ENCODE measurements at places on chromosomes 1 and 21.
A peak's percentile ranks its signal among the peaks of the same experiment; 100 is the strongest.

DNA sequence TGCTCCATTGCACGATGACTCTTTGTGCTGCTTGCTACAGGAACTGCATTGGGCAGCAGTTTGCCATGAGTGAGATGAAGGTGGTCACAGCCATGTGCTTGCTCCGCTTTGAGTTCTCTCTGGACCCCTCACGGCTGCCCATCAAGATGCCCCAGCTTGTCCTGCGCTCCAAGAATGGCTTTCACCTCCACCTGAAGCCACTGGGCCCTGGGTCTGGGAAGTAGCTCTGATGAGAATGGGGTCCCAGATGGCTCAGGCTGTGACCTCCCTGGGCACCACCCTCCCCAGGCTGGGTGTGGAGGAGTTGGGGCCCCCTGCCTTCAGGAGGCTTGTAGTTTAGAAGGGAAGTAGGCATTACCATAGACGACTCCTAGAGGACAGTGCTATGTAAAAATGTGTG is 19.7 kb downstream of the CYP4B1 start:
- no peak for DNase-seq

- peak; percentile 16 for DNase-seq
Measured at GRCh38 chr21:45104560-45104959, 30.2 kb downstream of the ADARB1 start.

- peak; percentile 37 for DNase-seq
Measured at GRCh38 chr1:89261926-89262515, 10.6 kb downstream of the GBP5 start.

DNA sequence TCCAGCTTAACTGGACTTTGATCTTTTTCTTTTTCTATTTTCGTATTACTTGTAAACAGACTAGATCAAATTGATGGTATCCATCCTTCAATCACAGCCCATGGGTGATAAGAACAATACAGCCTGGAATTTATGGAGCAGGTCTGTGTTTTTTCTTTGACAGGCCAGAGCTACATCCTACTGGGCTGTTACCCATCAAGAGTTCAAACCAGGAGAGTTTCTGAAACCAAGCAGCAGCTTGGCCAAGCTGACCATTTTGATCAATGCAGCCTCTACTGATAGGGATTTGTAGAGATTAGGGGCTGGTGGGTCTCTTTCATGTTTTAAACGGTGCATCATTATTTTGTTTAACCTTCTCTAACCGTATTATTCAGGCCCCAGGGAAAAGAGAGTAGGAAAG is 24.3 kb upstream of the CCDC190 start:
- DNase-seq: no peak

DNA sequence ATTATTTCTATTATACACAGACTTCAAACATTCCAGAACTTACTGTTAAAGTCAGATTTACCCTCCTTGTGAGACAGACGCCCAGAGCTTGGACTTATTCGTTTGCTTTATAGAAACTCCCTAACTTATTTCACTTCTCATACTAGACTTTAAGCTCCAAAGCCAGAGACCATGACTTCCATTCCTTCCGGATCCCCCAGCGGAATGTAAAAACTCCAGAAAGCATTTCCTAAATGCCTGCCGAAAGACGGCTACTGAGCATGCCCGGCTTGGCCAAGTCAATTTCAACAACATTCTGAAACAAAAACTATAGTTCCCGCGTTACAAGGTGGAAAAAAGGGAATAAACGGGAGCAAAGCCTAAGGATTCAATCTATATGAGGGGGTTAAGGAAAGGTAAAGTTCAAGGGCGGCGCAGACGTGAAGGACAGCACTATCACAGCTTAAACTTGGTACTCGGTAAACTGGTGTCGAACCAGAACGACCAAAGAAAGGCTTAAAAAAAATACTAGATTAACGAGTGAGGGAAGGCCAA is 1.1 kb downstream of the USP48 start:
- DNase-seq: no peak

GRCh38 chr1:61426254-61426653 is 298.7 kb downstream of the TM2D1 start:
- no peak for DNase-seq

GRCh38 chr1:65827346-65827745 is 34.7 kb downstream of the PDE4B start:
- DNase-seq: no peak

DNA sequence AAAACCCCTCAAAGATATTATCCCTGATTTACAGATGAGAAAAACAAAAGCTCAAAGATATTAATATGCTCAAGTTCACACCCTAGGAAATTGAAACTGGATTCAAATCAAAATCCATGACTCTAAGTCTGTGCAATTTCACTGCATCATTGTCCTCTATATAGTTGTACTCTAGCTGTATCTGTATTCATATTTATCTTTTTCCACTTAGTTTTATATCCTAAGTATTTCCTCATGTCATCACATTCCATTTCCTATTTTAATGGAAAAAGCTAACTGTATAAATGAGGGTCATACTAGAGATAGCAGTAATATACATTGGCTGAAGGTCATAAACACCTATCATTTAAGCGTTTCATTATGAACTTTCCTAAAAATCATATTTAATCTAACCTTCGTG is 42.2 kb upstream of the RALGPS2 start:
- DNase-seq: no peak

DNA sequence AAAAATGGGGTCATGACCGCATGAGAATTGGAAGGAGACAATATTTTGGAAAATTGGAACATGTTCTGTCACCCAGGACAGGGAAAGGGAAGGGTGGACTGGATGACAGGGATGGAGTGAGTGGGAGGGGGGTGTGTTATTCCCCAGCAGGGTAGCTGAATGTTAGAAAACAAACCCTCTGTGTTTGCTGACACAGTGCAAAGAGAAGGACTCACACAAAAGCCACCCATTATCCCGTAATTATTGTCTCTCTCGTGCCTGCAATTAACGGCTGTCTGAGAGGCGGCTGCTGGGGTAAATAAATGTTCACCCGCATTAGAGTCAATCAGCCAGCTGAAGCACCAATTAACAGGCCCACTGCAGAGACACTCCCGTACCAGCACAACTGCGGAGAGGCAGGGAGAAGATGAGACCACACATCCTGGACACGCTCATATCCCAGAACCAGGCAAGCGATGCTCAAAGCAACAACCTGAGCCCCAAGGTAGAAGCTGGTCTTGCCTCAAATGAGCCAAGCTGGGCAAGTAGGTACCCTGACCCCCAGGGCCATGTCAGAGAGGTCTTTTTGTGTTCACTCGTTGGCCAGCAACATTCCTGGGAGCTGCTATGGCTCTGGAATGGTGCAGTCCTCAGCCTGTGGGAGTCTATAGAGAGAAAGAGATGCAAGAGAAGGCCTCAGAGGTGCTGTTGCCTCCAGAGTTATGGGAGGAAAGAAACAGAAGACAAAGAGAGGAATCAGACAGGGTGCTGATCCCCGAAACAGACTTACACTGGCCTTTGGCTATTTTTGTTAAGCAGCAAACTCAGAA is 19.4 kb downstream of the PLEKHA6 start:
- DNase-seq: no peak

- DNase-seq: no peak
Measured at GRCh38 chr1:236716160-236716559, 29.9 kb downstream of the ACTN2 start.

DNA sequence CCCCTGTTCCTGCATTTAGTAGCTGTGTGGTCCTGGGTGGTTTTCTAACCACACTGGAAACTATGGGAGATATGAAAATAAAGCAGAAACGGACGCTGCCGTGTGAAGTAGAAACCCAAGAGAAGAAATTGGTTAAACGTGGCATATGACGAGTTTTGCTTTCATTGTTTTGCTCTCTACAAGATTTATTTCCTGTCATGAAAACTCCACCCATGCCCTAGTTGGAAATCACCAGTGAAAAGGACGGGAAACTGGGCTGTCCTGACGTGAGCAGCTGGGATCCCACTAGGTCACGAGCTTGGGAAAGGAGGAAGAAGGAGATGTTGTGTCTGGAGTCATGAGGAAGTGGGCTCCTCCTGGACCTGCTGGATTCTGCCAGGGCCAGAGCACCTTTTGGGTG is 120.8 kb upstream of the GADD45A start:
- DNase-seq: no peak

- DNase-seq: no peak
Measured at GRCh38 chr1:57348921-57349320, 74.9 kb downstream of the DAB1 start.

- no peak for DNase-seq
Measured at GRCh38 chr1:166933633-166934032, 41.7 kb downstream of the ILDR2 start.

DNA sequence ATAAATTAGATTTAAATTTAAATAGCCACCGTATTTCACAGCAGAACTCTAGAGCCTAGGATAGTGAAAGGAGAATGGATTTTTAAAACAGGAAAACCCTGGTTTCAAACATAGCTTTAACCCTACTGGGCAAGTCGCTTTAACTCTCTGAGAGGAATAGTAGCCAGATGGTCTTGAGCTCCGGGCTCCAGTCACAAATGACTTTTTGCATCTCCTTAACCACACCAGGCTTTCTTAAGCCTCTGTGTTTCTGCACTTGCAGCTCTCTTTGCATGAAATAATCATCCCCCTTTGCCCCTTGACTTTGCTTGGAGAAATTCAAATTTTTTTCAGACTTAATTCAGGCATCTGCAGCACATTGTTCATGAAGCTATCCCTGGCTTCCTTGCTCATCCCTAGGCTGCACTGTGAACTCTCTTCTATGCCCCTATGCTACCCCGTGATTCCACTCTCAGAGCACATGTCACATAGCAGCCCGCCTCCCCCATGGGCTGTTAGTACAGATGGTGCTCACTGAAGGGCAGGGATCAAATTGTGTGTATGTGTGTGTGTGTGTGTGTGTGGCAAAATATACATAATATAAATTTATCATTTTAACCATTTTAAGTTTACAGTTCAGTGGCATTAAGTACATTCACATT is 68.8 kb upstream of the DAB1 start:
- no peak for DNase-seq

GRCh38 chr1:201127755-201128455 is 921 bp upstream of the ASCL5 start:
- no peak for DNase-seq

DNA sequence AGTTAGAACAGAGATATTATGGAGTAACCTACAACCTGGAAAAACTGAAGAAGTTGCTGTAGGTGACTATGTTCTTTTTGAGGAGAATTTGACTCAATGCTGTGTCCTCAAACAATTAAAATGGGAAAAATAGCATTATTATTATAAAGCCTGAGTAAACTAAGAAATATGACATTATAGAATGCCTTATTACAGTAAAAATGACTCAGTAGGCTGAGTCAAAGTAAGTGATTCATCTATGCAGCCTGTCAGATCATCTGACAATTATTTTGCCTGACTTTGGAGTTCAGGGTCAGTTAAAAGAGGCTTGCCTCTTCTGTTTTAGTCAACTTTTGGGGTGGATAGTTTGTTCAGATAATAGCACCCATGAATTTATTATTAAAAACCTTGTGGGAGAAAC is 150.8 kb upstream of the PTGFR start:
- peak; percentile 76 for DNase-seq

DNA sequence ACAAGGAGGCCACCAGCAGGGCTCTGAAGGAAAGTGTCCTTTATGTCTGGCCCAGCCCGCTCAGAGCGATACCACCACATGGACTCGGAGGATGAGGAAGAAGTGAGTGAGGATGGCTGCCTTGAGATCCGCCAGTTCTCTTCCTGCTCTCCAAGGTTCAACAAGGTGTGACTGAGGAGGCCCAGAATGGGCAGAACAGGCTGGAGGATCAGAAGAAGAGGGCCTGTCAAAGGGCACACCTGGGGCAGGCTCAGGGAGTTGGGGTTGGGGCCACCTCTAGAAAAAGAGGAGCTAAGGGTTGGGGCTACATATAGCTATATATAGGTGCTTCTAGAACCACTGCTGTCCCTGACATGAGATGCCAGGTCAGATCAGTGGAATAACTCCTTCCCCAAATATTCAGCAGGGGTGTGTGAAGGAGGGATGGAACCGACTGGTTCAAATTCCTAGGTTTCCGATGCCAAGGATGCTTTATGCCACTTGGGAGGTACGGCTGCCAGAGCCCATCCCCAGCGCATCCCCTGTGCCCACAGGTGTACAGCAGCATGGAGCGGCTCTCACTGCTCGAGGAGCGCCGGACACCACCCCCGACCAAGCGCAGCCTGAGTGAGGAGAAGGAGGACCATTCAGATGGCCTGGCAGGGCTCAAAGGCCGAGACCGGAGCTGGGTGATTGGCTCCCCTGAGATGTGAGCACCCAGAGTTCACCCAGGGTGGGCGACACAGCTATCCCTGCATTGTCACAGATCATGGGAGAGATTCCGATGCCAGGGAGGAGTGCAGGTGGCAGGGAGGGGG is 102.2 kb downstream of the PIK3R3 start:
- no peak for DNase-seq

- DNase-seq: peak; percentile 20
Measured at GRCh38 chr1:17119076-17119772, at the start of gene PADI2. TSS of gene PADI2 (minus strand) at chr1:17119451. CDS start at chr1:17119371, 80 bp downstream.

DNA sequence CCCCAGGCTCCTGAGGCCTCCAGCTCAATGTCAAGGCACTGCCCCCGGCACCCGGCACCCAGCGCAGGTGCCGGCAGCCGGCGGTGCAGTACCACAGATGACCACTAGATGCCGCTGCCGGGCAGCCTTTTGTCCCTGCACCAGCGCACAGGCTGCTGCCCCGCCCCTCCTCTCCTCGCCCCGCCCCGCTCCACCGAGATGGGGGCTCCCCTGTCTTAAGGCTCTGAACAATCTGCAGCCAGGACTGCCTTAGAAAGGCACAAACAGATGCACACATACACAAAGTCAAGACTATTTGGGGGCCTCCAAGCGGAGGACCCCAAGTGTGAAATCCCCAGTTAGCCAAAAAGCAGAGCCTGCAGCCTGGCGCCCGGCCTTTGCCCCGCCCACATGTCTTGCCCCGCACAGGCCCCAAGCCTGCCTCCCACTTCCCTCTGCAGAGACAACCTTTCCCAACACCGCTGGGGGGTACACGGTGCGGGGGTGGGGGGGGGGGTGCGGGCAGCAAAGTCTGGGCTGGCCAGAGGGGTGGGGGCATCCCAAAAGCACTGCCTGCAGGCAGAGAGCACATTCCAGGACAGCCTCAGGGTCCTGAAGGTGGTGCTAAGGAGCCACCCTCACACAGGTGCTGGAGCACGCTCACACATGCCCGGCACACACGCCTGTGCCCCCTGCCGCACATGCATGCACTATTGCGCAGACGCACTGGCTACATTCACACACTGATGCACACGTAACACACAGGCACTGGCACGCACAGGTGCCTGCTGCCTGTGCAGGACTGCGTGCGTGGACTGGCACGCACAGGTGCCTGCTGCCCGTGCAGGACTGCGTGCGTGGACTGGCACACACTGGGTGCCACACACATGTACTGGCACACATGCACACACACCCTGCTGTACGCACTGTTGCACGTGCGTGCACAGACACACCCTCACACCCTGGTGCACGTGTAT is 37.1 kb downstream of the ARHGEF16 start:
- DNase-seq: no peak

Measured in NCI-H226 (cell line).